CD4-positive, alpha-beta T cell treated with Interleukin-4 for 1 hour (primary cell): ENCODE measurements at places on chromosomes 12 and 14.

- DNase-seq: no peak
Measured at GRCh38 chr14:93156693-93157369, 27.9 kb downstream of the MOAP1 start.

GRCh38 chr12:40034156-40034555, 71.7 kb downstream of the SLC2A13 start:
- no peak for DNase-seq

DNA sequence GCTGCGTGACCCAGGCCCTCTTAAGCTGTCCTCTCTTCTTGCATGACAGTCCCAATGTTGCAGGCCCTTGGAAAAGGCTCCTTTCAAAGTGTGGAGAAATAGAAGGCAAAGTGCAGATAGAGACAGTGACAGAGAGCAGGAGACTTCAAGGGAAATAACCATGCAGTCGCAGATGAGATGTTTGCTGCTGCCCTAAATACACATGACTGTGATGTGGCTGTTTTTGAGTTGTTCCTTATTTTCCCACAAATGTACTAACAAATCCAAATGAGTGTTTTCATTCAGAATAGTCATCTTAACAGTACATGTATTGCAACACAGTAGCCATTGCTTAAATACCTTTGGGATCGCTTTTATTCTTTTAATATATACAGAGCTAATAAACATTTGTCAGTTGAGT, 101.6 kb downstream of the SLC15A5 start:
- no peak for DNase-seq

- no peak for DNase-seq
Measured at GRCh38 chr14:32183151-32184058, 18.4 kb upstream of the RNU6-7 start.

DNA sequence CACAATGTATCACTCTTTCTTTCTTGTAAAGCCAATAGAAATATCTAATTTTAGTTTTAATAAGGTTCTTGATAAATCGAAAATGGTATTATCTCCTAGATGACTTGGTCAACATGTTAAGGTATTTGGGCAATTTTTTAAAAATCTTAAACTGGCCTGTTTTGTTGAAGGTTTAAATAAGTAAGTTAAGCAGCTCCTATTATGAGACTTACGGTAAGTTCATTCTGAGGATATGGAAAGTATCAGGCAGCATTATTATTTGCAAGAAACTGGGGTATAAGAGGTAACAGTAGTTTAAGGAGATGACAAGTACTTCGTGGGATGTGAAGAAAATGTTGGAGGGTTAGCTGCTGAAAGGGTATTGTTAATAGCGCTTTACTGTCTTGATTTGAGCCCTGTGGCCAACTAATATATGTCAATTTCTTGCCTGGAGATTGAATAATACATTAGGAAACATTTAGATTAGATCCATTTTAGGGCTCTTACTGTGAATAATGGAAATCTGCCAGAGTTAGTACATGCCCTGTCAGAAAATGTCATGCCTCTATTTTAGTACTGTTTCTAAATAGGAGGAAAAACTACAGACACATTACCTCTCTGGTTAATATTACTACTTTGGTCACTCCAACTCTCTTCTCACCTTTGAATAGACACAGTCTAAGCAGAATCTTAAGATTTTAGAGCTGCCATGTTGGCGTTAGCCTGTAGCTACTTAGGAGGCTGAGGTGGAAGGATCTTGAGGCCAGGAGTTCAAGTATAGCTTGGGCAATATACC, 5.0 kb downstream of the STRAP start:
- no peak for DNase-seq

GRCh38 chr12:130212384-130212989, 50.2 kb downstream of the FZD10 start:
- DNase-seq: no peak

GRCh38 chr14:91722386-91722785, 9.5 kb downstream of the CATSPERB start:
- no peak for DNase-seq

- DNase-seq: peak; percentile 20
Measured at GRCh38 chr12:48542300-48542928, 17.0 kb downstream of the OR8S1 start.

- DNase-seq: no peak
Measured at GRCh38 chr12:57401165-57401564, 29.7 kb downstream of the R3HDM2 start.

- no peak for DNase-seq
Measured at GRCh38 chr14:65103150-65103760, 938 bp upstream of the MAX start.

GRCh38 chr12:10739157-10740118, 16.3 kb upstream of the YBX3 start:
- DNase-seq: no peak

GRCh38 chr14:53850714-53851296, 105.8 kb downstream of the BMP4 start:
- DNase-seq: no peak

GRCh38 chr12:8546591-8546990, 5.9 kb upstream of the CLEC4E start:
- DNase-seq: no peak

DNA sequence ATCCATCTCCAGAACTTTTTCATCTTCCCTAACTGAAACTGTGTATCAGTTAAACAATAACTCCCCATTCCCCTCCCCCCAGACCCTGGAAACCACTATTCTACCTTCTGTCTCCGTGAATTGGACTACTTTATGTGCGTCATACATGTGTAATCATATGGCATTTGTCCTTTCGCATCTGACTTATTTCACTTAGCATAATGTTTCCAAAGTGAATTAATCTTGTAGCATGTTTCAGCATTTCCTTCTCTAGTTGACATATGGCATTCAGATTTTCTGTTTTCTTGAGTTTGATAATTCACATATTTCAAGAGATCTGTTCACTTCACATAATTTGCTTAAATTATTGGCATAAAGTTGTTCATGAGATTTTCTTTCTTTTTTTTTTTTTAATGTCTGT, 9.8 kb downstream of the CYP46A1 start:
- DNase-seq: no peak

GRCh38 chr12:100193085-100193484, 7.5 kb upstream of the ACTR6 start:
- DNase-seq: no peak

DNA sequence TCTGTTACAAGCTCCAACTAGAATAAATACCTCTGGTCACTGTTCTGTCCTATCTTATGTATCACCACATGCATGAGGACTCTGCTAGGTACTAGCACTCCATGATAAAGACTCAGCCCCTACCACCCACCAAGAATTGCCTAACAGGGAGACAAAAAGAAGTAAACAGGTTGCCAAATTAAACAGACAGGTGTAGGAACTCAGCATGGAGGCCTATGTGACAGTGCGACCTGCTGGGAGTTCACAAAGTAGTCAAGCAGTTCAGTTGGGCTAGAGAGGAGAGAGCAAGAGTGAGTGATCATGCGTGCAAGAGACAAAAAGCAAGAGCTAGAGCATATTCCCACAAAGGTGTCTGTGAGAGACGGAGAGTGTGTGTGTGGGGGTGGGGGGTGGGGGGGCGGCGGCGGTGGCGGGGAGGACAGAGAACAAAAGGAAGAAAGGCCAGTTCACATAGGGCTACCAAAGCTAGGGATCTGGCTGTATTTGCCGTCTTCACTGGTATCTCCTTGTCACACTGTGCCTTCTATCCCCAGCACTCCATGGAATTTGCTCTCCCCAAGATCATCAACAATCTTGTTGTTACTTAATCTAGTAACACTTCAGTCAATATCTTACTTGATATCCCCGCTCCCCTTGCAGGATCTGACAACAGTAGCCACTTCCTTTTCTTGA, 81.2 kb downstream of the SPPL3 start:
- no peak for DNase-seq

GRCh38 chr14:19823178-19823577, 19.6 kb downstream of the OR4N2 start:
- no peak for DNase-seq
